ENCODE measurements at places on chromosomes 6 and 20. TPM values are rescaled to one million over a fixed set of nuclear protein-coding genes. Genes with fewer than 3 reads are reported as not detected.

DNA sequence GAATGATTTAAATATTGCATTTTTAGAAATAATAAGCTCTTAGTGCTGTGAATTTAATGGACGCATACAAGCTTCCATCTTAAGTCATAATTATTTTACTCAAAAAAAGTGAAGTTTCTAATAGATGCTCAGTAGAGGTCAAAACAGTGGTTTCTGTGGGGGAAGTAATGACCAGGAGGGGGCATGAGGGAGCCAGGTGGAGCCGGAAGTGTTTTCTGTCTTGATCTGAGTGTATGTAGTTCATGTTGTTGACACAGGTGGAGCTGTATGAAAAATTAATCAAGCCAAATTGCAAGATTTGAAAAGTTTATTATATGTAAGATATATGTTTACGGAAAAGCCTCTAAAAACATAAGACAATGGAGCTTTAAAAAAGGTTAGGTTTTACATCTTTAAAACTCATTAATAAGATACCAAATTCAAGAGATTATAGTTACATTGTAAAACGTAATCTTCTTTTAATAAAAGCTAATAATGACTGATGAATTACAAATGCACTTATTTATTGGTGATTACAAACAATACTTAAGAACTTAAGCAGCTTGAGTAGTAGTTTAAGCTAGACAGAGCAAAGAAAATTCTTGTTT, 68.0 kb downstream of the PLAGL1 start:
- no peaks in the 10 kb centered on the region for H3K36me3 ChIP-seq
- H3K27me3 ChIP-seq: no peaks in the 10 kb centered on the region
- no peak overlapping the region for H3K4me3 ChIP-seq
- no peak for DNase-seq
- no peaks in the 10 kb centered on the region for H3K4me1 ChIP-seq
- no peak overlapping the region for H3K27ac ChIP-seq

MOCS1 gene
- 28.6 TPM for total RNA-seq

GRCh38 chr6:41578217-41579087, 32.3 kb downstream of the FOXP4 start:
- H3K4me1 ChIP-seq: peaks cover 59% of the 10 kb centered on the region
- H3K4me3 ChIP-seq: no peak overlapping the region
- H3K36me3 ChIP-seq: peaks cover 2% of the 10 kb centered on the region
- peak overlapping the region; percentile 50 for H3K27ac ChIP-seq
- H3K27me3 ChIP-seq: no peaks in the 10 kb centered on the region

IL17F gene
- not detected for total RNA-seq

DNA sequence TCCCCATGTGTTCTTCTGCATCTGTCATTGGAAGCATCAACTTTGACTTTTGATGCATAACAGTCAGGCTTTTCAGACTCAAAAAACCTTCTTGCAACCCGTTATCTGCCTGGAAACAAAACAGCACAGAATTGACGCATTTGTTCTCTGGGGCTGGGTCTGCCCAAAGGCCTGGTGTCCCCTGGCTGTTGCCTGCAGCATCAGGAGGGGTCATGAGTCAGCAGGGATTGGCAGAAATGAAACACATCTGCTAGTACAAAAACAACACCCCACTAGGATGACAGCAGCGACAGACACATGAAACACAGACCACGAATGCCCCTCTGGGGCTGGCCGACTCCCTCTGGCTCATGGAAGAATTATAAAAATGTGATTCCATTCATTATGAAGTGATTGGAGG, 157.6 kb upstream of the INSM1 start:
- H3K4me1 ChIP-seq: peaks cover 66% of the 10 kb centered on the region
- peak overlapping the region; percentile 87 for H3K27ac ChIP-seq
- H3K36me3 ChIP-seq: no peaks in the 10 kb centered on the region

DNA sequence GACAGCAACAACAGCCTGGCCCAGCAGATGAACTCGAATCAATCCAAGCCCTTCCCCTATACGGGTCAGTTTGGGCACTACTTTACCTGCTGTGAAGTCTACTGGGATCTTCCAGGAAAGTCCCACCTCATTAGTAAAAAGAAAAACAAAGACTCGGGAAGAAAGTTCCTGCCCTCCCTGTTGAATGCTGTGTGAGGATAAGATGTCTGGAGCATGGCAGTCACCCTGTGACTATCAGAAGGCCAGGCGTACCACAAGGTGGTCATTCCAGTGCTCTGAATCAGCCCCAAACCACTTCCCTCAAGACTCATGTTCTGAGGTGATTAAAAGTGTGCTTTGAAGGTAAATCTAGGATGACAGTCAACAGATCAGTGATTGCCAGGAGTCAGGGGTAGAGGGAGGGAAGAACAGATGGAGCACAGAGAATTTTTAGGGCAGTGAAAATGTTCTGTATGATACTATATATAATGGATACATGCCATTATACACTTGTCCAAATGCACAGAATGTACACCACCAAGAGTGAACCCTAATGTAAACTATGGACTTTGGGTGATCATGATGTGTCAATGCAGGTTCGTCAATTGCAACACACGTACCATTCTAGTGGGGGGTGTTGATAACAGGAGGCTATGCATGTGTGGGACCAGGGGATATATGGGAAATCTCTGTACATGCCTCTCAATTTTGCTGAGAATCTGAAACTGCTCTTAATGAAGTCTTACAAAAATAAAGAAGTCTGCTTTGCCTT, 14.7 kb downstream of the FKBP1A start:
- peaks cover 2% of the 10 kb centered on the region for H3K36me3 ChIP-seq
- DNase-seq: no peak
- H3K27ac ChIP-seq: peak overlapping the region; percentile 74
- H3K4me3 ChIP-seq: no peak overlapping the region

- no peak overlapping the region for H3K27ac ChIP-seq
- no peak for DNase-seq
- no peaks in the 10 kb centered on the region for H3K4me1 ChIP-seq
- H3K27me3 ChIP-seq: peaks cover 61% of the 10 kb centered on the region
Observed at GRCh38 chr20:24016607-24017457, 28.3 kb upstream of the GGTLC1 start.

- H3K4me1 ChIP-seq: no peaks in the 10 kb centered on the region
- H3K36me3 ChIP-seq: no peaks in the 10 kb centered on the region
- no peak overlapping the region for H3K27ac ChIP-seq
- no peak overlapping the region for H3K4me3 ChIP-seq
- peaks cover 49% of the 10 kb centered on the region for H3K27me3 ChIP-seq
Observed at GRCh38 chr20:48336597-48336996, 491.2 kb downstream of the PREX1 start.

DNA sequence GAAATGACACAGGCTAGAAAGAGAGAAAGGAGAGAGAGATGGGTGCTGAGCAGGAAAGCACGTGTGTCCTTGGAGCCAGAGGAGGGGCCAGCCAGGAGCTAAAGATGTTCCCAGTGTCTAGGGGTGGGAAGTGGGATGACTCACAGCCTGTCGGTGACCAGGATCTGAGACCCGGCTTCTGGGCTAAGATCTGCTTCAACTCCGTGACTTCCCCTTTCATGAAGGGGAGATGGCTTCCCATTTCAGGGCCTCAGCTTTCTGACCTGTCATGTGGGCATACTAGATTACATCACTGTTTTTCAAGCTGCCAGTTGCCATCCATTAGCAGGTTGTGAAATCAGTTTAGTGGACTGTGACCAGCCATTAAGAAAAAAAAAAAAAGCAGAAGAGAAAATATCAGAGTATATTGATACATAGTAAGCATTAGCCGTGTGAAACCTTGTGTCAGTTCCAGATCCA, 5.4 kb downstream of the TGM3 start:
- DNase-seq: peak; percentile 35
- peaks cover 79% of the 10 kb centered on the region for H3K27me3 ChIP-seq
- H3K4me3 ChIP-seq: no peak overlapping the region
- H3K36me3 ChIP-seq: no peaks in the 10 kb centered on the region
- H3K4me1 ChIP-seq: no peaks in the 10 kb centered on the region
- no peak overlapping the region for H3K27ac ChIP-seq

DNA sequence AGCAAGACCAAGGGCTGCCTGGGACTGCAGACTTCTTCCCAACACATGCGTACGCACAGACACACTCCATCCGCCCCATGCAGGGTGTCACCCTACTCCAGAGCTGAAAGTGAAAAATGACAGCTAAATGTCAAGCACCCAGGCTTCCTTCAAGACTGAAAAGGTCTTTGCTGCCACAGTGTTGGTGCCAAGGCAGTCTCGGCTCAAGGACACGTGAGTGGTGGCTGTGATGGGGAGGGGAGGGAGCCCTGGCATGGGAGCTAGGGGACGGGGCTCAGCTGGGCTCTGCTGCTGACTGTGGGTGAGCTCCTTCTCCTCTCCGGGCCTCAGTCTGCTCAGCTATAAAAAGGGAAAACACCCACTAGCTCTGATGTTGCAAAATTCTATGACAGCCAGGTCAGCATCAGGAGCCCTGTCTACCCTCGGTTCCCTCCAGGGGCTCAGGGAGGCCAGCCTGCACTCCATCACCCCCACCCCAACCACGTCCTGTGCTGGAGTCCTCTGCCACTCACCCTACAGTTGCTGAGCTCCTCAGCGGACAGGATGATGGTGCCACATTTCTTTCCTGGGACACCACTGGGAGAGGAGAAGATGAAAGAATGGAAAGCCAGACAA, 47.6 kb downstream of the CPNE5 start:
- no peak overlapping the region for H3K4me3 ChIP-seq
- H3K27ac ChIP-seq: no peak overlapping the region
- H3K27me3 ChIP-seq: no peaks in the 10 kb centered on the region
- H3K36me3 ChIP-seq: no peaks in the 10 kb centered on the region

DNA sequence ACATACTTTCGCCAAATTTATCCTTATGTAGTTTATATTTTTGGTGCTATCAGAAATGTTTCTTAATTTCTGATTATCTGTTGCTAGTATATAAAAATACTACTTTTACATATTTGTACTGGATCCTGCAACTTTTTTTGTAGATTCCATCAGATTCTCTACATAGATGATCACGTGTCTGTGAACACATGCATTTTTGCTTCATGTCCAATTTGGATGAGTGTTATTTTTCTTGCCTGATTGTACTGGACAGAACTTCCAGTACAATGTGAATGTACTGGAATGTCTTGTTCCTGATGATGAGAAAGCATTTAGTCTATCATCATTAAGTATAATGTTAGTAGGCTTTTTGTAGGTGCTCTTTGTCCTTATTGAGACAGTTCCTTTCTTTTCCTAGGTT, 25.0 kb upstream of the SSR1 start:
- H3K27ac ChIP-seq: no peak overlapping the region
- H3K36me3 ChIP-seq: no peaks in the 10 kb centered on the region
- no peak for DNase-seq
- no peak overlapping the region for H3K4me3 ChIP-seq
- H3K4me1 ChIP-seq: peaks cover 8% of the 10 kb centered on the region

TAGAP gene
- 1.2 TPM for total RNA-seq

- no peak overlapping the region for H3K27ac ChIP-seq
- no peaks in the 10 kb centered on the region for H3K27me3 ChIP-seq
- H3K4me1 ChIP-seq: no peaks in the 10 kb centered on the region
- no peak overlapping the region for H3K4me3 ChIP-seq
Observed at GRCh38 chr6:67642582-67642981, 992.5 kb upstream of the ADGRB3 start.

Data from left ventricle myocardium inferior (tissue), 1 donor.